COR-L47 (cell line): ENCODE measurements at places on chromosomes 16 and 17.
A peak's percentile ranks its signal among the peaks of the same experiment; 100 is the strongest.

- no peak for DNase-seq
Observed at GRCh38 chr16:79092846-79093245, 507.7 kb downstream of the MAF start.

DNA sequence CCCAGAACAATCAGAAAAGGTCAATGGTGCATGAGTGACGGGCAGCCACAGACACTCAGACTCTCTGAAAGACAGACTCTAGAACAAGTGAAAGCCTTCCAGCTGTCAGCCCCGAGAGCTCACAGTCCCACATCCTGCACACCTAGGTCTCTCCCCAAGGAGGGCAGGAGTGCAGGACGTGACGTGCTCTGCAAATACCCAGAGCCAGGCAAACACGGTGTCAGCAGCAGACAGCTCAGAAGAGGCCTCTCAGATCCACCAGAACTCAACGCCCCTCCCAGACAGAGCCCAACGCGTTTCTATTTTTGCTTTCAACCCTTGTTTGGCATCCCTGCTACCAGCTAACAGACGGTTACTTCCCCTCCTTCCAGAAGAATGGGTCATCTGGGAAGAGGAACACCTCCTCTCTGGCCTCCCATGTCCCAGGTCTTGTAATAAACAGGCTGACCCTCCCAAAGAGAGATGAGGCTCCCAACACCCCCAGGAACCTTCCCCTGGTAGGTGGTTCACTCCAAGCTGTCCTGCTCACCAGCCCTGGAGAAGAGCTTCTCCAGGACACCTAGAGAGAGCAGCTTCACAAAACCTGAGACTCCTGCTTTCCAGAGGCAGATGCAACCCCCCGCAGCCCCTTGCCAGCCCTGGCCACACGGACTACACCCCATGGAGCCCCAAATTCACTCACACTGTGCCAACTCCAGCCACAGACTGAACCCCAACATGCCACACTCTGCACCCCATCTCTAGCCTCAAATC is 7.6 kb downstream of the PITPNM3 start:
- no peak for DNase-seq

GRCh38 chr17:1002771-1003555 is 6.0 kb downstream of the TIMM22 start:
- DNase-seq = no peak

DNA sequence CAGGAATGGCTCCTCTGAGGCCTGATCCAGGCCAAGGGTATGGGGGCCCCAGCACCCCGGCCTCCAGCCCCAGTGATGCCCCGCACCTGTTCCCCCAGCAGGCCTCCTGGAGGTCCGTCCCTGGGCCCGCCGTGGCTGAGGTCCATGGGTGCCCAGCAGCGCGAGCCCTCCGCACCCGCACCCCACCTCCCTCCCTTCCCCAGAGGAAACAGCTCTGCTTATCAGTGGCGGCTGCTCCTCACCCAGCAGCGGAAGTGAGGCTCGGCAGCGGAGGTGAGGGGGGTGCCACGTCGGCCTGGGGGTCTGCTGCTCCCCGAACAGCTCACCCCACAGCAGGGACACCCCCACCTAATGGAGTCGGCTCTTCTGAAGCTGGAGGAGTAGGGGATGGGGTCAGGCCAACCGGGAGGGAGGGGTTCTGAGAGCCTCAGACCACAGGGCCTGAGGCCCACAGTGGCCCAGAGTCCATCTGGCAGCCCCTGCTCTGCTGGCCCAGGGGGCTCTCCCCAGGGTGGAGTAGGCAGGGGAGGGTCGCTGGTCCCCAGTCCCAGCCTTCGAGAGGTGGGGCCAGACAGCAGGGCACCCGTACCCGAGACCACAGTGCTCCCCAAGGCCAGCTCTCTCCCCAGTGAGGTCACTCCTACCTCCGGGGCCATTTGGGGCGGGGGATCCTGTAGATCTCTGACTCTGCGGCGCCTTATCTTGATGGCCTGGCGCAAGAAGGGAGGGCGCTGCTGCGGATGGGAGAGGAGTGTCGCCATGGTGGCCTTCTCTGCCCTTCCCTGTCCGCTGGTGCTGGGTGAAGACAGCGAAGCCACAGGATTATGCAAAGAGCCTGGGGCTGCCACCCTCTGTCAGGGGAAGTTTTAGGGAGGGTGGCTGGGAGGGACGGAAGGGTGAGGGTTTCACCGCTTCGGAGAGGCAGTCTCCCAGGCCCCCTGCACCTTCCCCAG is at the start of gene UNC13D:
Gene UNC13D, minus strand, starts transcription at position 828 of the 953 bp plus-strand sequence. Its CDS starts 67 bp downstream, at position 761.
- DNase-seq = no peak

GRCh38 chr16:57555831-57556230 is 13.4 kb downstream of the ADGRG5 start:
- no peak for DNase-seq

GRCh38 chr17:79874329-79874981 is 35.2 kb upstream of the CBX4 start:
- DNase-seq = peak; percentile 12

- no peak for DNase-seq
Observed at GRCh38 chr17:62689441-62690167, 62.1 kb downstream of the MRC2 start.

DNA sequence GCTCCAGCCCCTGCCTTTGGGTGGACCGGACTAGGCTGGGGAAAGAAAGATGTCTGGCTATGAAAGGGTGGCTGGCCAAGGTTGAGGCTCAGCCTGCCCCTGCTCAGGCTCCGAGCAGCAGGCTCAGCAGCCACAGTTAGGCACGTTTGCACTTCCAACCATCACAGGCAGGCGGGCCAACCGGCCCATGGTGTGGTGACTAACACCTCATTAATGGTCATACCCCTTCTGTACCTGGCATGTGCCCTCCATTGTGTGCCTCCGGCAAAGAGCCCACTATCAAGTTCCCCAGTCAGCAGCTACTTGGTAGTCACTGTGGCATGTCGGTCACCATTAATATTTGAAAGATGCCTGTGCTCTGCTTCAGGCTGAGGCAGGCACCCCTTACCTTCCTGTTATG is 6.7 kb downstream of the TBC1D24 start:
- DNase-seq = no peak

GRCh38 chr16:73553941-73554660 is 506.2 kb upstream of the ZFHX3 start:
- no peak for DNase-seq

- DNase-seq = no peak
Observed at GRCh38 chr16:14509055-14509454, 121.0 kb downstream of the PARN start.

GRCh38 chr17:68867759-68868516 is 87.3 kb downstream of the ABCA8 start:
- no peak for DNase-seq
